ENCODE measurements at places on chromosomes 6 and 20.

DNA sequence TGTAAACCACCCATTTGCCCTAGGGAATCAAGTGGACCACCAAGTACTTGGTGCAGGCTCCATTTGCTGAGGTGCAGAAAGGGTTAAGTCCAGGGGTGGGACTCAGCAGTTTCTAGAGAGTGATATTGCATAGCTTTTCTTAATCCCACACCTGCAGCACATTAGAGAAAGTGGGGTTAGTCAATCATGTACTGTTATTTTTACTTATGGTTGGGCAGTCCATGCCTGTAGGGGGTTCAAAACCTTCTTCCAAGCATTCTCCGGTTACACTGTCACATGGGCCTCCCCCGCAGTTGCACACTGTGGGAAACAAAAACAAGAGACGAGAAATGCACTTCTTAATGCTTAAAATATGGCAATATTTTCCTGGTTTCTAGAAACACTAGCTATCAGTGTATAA lies 65.5 kb downstream of the LAMA4 start:
- no peak for DNase-seq

- no peak for DNase-seq
Observed at GRCh38 chr6:1607516-1608221, 2.0 kb upstream of the FOXC1 start.

DNA sequence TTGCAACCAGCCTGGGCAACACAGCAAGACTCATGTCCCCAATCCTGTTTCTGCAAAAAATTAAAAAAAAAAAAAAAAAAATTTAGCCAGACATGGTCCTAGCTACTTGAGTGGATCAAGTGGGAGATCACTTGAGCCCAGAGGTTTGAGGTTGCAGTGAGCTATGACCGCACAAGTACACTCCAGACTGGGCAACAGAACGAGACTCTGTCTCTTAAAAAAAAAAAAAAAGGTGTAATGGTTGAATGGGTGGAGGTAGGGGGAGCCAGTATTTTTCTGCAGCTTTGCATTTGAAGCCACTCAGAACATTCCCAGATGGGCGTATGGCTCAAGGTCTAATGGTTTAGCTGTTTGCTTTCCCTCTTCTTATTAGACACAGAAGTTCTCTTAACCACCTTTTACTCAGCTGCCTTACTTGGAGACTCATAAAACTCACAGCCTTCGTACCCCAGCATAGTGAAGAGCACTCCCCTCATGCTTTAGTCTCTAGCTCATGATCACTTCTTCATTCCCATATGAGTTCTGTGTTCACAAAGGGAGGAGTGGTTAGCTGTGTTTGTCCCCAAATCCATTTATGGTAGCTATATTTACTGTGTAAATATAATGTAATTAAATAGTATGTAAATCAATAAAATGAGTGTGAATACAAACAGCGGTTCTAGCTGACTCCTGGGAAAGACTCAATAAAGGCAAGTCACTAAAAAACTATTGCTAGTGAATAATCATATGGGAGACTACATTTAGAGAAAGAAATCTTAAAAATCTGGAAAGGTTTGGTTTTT lies 9.0 kb downstream of the FKBP1A start:
- no peak for DNase-seq

DNA sequence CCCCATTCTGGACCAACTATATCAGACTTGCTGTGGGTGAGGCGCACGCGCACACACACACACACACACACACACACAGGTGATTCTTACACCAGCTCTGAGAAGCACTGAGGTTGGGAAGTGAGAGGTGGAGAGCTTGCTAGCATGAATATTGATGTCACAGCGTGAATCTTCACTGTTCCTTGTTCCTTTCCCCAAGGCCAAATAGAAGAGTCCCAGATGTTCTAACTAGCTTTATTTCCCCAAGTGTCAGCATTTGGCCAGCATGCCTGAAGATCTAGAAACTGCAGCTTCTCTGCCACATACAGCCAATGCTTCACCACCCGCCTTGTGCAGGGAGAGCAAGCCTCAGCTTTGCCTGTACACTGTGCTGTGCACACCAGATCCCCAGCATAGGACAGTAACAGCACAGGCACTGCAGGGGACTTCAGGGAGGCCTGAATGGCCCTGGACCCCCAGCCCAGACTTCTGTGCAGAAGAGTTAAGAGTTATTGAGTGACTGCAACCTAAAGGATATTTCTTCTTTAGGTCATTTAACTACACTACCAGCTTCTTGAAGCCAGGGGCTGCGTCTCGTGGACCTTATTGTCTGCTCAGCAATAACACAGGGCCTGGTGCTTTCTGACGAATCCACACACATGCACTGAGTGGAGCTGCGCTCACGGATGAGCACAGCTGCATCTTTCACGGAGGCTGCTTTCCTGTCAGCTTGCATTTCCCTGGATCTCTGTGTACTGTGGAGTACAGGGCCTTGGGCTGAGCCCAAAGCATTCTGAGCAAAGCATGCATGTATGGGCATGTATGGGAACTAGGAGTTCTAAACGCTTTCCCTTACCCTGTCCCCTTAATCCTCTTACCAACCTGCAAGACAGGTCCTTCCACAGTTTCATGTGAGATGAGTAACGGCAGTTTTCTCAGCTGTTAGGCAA lies 13.9 kb upstream of the CD93 start:
- no peak for DNase-seq

DNA sequence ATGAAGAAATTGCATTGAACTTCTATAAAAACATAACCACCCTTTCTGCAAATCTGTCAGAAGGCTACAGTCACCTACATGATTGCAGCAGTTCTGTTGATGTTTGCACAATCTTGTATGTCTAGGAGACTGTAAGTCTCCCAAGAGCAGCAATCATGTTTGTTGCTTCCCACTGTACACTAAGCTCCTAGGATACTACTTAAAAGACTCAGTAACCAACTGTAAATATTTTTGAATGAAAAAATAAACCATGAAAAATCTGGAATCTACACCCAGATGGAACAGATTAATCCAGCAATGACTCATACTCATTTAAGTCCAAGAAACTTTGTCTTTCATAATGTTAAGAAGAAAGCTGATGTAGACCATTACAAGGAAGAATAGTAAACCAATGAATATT lies 168.5 kb upstream of the ATXN1 start:
- DNase-seq = no peak
